ENCODE measurements at places on chromosomes 12 and 14.
A peak's percentile ranks its signal among the peaks of the same experiment; 100 is the strongest.

DNA sequence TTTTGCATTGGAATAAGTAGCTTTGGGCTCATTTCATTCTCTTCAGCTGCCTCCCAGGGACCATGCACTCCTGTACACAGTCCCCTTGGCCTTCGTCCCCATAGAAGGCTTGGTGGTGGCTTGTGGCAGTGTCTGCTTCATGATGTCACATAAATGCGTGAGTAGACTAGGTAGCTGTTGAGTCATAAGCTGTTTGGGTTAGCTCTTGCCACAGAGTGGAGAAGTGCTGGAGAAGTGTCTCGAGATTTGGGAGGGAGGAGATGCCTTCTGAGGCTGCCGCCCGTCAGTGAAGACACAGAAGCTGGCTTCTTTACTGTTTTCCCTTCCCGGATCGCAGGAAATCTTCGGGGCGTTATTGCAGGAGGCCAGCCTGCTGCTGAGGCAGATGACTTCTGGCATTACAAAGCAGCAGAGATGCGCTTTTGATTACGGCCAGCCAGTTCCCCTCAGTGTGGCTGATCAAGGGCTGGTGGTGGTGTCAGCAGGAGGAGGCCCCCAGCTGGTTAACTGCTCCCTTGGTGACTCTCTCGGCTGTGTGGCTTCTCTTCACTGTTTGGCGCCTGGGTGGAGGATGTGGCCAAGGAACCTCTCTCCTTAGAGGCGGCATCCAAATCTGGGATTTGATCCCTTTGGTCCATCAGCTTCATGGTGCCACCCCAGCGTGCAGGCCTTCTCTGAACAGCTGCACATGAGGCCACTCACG lies 67.6 kb downstream of the AACS start:
- DNase-seq: no peak

GRCh38 chr12:94206886-94207285 lies 58.5 kb downstream of the PLXNC1 start:
- DNase-seq: no peak

GRCh38 chr12:100955139-100955538 lies 160.6 kb downstream of the ANO4 start:
- DNase-seq: no peak

DNA sequence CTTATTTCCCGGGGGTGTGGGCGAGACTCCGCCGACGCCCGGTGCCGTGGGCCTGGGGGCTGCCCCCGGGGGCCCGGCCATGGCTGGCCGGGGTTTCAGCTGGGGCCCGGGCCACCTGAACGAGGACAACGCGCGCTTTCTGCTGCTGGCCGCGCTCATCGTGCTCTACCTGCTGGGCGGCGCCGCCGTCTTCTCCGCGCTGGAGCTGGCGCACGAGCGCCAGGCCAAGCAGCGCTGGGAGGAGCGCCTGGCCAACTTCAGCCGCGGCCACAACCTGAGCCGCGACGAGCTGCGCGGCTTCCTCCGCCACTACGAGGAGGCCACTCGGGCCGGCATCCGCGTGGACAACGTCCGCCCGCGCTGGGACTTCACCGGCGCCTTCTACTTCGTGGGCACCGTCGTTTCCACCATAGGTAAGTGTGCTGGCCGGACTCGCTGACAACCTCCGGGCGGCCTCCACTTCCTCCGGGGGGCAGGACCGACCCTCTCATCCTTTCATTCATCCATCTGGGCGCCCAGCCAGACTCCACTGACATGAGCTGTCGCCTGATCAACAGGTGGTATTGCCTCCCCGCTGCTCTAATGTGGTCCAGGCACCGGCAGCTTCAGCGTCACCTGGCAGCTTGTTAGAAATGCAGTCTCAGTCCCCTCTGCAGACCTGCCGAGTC lies 467 bp downstream of the KCNK13 start:
- peak; percentile 20 for DNase-seq

DNA sequence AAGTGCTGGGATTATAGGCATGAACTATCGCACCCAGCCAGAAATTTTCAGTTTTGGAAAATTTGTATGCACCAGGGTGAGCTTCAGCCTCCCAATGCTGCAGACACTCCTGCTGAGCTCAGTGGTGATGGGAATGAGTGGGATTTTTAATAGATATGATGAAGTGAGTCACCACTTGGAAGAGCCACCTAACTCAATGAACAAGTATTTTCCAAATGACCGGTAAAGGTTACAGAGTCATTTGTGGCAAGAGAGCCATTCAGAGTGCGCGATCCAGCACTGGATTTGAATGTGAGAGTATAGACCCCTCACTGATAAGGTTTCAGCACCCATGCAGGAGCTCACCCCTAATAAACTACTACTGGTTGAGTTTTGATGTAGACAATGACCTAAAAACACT lies 100.7 kb downstream of the PPP2R5C start:
- no peak for DNase-seq

DNA sequence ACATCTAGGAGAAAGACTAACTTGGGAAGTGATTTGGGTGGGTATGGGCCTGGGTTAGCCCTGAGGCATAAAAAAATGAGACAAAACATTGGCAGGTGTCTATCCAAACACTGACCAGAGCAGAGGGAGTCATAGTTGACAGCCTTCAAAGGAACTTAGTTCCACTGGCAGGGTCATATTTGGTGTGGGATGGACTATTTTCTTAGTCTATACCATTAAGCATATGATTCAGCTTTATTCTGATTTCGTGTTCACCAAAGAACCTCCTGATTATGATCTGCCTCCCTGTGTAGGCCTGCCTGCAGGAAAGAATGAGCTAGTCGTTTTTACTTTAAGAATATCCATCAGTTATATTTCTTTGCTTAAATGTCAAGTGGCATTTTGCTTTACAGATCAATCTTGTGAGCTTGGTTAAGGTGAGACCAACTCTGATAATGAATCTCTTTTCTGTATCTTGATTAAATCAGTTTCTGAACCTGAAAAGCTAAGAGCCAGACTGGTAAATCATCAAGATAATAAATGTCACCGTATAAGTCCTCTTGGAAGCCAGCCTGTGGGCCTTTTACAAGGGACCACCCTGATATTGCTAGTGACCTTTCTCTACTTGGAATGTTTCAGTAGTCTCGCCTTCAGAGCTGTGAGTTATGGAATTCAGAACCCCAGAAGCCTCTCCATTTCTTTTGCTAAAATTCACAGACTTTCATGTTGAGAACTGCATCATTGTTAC lies 182.9 kb downstream of the MON2 start:
- DNase-seq: no peak

- DNase-seq: no peak
Observed at GRCh38 chr12:111211910-111212757, 156.8 kb downstream of the PHETA1 start.

GRCh38 chr14:100408350-100409002 lies 85.3 kb downstream of the SLC25A47 start:
- DNase-seq: no peak

DNA sequence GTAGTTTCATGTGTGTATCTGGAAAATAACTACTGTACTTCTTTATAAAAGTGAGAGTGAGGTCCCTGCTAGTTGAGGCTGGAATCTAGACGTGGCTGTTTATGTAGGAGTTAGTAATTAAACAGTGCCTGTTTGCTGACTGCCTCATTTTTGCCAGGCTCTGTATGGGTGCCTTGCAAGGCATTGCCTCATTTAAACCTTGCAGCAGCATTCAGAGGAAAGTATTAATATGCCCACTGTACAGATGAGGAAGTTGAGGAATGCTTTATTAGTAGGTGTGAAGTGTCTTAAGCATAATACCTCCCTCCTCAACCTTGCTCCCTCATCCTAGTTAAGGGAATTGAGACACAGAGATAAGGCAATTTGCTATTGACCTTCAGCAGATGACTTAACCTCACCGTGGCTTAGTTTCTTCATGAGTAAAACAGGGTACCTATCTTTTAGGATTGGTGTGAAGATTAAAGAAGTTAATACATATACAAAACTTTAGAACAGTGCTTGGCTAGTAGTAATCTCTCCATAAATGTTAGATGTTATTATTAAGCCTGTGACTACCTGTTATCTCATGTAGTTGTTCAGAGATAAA lies 28.7 kb downstream of the PPM1A start:
- no peak for DNase-seq

DNA sequence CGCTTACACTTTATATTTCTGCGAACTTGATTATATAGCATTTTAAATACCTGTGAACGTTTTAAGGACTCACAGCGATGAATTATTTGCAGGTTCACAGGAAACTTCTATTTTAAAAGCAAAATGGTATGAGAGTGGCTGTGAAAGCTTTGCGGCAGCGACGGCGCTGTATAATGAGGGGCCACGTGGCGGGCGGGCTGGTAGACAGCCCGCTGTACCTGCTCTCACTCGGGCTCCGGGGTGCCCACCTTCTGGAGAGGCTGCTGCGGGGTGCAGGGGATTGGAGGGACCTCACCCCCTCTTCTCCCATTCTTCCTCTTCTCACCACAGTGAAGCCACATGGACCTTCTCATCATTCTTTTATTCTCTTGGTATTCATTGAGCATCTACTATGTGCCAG lies 164.2 kb upstream of the MYL2 start:
- no peak for DNase-seq

GRCh38 chr12:91923864-91924263 lies 221.8 kb downstream of the BTG1 start:
- DNase-seq: no peak

- DNase-seq: no peak
Observed at GRCh38 chr12:130117233-130117632, 45.0 kb upstream of the FZD10 start.

DNA sequence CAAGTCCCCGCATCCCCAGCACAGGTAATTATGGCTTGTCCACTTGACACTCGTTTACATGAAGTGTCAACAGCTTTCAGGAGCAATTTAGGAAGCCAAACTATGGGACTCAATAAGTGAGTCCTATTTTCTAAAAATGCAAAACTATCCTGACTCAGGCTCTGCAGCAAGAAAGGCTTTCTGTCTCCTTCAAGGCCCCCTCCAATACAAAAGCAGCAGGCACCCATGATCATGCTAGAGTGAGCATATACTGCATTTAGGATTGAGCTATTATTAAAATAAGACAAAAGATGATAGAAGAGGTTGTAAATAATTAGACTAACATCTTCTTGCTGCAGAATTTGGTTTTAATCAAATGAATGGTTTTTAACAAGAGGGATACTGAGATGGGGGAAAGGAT lies 3.2 kb downstream of the SIX6 start:
- no peak for DNase-seq

DNA sequence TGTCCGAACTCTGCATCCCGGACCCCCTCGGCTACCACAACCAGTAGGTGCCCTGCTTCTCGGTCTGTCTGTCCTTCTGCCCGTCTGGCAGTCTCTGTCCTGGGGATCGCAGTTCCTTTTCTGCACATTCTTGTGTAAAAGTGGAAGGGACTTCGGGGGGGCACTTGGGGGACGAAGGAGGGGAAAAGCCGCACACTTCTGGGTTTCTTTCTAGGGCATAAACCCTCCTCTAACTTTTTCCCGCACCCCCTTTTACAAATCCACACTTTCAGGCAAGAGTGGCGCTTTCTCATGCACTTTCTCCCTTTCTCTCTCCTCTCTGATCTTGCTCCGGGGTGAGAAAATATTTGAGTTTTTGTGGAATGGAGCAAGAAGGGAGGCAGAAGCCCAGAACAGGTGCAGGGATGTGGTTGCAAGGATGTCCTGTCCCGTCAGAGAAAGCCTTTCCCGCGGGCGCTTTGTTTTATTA lies 506 bp downstream of the ESRRB start:
- DNase-seq: no peak

DNA sequence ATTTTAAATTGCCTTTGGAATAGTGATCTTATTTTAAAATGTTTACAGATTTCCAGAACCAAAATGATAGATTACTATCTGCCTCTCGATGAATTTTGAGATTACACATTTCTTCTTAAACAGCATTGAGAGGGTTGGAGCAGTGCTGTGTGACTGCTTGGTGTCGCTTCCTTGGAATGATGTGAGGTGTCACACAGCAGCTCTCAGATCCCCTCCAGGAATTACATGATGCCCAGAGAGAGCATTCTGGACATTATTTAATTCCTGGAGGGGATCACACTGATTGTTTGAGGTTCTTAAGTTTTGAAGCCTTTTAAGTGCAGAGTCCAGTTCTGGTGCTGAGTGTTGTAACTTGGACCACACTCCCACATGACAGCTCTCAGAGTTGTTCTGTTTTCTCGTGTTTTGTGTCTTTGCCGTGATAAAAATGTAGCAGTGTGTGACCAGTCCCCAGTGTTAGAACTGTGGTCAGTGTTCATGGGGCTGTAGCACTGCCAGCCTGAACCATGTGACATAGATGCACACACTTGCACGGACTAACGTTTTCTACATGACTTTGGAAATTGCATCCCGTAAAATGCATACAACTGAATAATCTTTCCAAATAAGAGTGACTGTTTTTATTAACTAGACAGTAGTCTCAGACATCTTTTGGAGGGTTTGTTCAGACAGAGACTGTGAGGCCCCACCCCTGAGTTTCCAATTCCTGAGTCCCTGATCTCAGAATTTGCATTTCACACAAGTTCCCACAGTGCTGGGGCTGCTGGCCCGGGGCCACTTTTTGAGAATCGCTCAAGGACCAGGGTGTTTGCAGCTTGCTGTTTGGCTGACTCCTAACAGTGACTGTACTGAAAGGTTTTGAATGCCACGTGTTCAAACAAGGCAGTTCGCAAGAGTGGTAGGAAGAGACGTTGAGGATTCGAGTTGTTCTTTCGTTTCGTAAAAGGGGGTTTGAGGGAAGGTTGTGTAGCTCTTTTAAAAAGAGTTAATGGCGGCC lies 26.0 kb downstream of the XRCC3 start:
- no peak for DNase-seq

DNA sequence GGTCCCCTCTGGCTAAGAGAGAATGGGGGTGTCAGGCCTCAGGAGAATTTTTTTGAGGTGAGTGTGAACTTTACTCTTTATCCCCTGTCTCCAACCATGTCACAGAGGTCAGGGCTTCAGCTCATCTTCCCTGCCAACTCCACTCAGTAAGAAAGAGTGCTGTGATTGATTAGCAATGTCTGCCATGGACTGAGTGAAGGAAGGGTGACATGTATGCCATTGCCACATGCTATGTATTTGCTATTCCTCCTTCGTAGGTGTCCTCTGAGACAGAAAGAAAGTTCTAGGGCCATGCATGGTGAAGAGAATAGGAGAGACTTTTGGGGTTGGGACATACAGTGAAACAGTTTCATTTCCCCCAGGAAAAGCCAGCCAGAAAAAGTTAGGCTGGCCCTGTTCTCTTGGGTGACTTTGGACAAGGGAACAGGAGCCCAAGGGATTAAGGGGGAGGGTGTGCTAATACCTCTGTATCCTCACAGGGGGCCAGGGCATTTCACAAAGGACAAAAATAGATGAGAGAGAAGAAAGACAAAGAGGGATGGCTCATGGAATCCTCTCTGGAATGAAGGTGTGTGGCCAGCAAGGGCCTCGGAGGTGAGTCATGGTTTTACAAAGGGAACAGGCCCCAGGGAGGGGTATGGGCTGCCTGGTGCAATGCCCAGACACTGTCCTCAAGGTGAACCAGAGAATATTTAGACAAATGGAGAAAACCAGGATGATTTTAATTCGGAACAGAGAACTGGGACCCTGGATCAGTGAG lies 13.9 kb upstream of the MYL2 start:
- no peak for DNase-seq

DNA sequence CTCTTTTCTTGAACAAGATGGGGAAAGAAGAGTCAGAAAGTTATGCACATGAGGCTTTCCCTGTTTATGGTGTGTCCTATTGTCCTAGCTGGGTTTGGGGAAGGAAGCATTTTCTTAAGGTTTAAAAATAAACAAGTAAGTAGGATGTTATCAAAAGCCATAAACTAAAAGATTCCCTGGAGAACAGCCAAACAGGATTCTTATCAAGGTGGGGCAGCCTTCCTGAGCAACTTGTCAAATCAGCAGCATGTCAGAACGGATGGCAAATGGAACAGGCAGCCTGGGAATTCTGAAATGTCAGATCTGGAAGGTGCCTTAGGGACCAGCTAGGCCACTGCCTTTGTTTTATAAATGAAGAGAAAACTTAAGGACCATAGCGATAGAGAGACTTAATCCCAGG lies 152.2 kb upstream of the RGS6 start:
- DNase-seq: no peak
